ENCODE measurements at places on chromosomes 7 and 10.
A peak's percentile ranks its signal among the peaks of the same experiment; 100 is the strongest.

DNA sequence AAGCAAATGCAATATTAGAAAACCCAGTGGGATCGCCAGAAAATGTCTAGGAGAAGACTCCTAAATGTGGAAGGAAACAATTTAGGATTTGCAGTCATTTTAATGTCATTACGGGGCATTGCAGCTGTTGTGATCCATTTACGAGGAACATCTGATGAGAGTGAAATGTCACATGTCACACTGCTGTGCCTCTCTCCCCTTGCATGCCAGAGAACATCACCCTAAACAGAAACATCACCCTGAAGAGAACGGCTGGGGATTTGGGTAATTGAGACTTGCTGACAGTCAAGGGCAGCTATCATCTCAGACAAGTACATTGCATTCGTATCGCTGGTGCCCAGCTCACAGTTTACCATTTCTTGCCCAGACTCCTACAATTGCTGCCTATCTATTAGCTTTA, 785.7 kb upstream of the POM121L12 start:
- DNase-seq, result no peak

DNA sequence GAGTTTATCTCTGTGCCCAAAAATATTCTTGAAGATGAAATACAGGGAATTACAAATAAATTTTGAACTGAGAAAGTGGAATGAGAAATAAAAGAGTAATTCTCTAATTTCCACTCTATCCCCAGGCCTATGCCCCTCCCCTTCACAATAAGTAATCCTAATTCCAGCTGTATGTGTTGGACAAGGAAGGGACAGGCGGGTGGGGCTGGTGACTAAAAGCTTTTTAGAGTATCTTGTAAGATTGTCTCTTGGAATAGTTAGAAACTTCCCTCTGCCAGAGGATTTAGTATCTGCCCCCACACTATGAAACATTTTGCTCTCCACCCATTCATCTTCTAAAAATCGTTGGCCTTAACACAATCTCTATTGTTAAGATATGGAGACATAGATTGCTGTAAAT, 199.2 kb downstream of the MBL2 start:
- DNase-seq, result no peak

- no peak for DNase-seq
Observed at GRCh38 chr10:83995738-83996331, 143.5 kb upstream of the GHITM start.

- no peak for DNase-seq
Observed at GRCh38 chr7:25622695-25623094, 394.4 kb upstream of the NPVF start.

DNA sequence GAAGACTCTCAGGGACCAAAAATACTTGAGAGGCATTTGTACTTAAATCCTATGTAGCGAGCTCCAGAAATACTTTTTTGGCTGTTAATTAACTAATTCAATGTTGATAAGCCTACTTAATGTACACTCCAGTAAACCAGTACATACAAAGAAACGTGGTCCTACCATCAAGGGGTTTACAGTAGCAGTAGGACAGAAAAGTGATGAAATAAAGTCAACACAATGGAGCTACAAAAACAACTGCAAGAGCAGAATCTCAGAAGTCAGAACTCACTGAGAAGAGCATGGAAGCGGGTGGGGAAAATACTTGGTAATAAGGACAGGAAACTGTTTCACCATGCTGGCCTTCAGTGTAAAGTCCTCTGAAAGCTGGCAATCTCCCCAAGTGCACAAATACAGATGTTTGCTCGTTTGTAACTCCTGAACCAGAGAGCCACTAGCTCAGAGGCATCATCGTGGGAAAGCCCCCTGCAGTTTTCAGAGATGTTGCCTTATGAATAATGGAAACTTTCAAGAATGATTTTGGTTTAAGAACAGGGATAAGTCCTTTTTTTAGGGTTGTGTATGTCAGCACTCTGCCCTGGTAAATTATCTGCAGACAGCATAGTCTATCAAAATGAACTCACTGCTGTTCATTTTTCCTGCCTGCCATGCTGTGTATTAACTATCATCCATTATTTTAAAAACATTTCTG, 233.2 kb downstream of the SORCS1 start:
- no peak for DNase-seq

- DNase-seq, result no peak
Observed at GRCh38 chr10:78359640-78360091, 326.0 kb downstream of the RPS24 start.

DNA sequence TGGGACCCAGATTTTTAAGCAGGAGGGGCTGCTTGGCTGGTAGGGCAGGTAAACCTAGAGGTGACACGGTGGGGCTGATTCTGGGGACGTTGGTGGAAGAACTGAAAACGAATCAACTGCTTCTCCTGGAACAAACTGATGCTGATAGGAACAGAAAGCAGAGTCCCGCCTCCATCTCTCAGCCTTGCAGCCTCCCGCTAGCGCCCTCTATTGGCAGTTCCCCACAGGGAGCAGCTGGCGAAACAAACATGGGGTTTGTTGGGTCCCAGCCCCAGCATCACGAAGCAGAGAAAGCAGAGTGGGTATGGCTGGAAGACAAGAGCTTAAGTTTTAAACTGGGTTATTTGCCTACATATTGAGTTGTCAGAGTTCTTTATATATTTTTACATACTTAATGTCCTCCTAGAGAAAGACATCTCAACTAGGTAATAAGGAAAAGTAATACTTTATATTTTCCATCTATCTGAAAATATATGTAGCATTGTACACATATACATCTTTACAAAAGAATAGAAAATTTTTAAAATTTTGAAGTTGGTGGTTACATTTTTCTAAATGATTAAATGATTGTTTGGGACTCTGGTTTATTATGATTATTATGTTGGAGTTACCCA, 42.3 kb upstream of the FOXI2 start:
- DNase-seq, result no peak

- no peak for DNase-seq
Observed at GRCh38 chr7:132545756-132546155, 30.5 kb downstream of the PLXNA4 start.

DNA sequence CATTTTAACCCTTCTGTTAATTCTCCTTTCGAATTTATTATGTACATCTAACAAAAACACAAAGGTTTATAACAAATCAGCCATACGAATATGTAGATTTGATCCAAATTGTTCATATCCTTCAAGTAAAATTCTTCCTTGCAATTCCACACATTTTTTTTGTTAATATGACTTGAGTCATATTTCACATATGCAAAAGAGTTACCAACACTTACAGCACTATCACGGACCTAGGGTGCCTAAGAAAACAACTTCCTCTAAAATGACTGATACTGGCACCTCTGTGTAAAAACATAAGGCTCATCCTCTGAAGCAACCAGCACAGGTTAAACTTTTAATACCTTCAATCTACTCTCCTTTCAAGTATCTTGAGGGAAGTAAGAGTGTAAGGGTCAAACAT, 451.8 kb downstream of the SEMA3D start:
- no peak for DNase-seq

GRCh38 chr10:28871665-28872064, 194.3 kb downstream of the BAMBI start:
- DNase-seq, result no peak

- DNase-seq, result no peak
Observed at GRCh38 chr7:124152859-124153692, 120.2 kb upstream of the TMEM229A start.

GRCh38 chr7:137146552-137147337, 196.8 kb downstream of the PTN start:
- no peak for DNase-seq

GRCh38 chr7:114663502-114663901, 248.9 kb downstream of the FOXP2 start:
- peak; percentile 6 for DNase-seq

GRCh38 chr10:23343591-23344240, 881 bp downstream of the C10orf67 start:
- DNase-seq, result peak; percentile 12

- DNase-seq, result no peak
Observed at GRCh38 chr7:33369888-33370287, 240.5 kb downstream of the BBS9 start.

GRCh38 chr7:29099896-29100847, 46.2 kb downstream of the CPVL start:
- DNase-seq, result no peak

DNA sequence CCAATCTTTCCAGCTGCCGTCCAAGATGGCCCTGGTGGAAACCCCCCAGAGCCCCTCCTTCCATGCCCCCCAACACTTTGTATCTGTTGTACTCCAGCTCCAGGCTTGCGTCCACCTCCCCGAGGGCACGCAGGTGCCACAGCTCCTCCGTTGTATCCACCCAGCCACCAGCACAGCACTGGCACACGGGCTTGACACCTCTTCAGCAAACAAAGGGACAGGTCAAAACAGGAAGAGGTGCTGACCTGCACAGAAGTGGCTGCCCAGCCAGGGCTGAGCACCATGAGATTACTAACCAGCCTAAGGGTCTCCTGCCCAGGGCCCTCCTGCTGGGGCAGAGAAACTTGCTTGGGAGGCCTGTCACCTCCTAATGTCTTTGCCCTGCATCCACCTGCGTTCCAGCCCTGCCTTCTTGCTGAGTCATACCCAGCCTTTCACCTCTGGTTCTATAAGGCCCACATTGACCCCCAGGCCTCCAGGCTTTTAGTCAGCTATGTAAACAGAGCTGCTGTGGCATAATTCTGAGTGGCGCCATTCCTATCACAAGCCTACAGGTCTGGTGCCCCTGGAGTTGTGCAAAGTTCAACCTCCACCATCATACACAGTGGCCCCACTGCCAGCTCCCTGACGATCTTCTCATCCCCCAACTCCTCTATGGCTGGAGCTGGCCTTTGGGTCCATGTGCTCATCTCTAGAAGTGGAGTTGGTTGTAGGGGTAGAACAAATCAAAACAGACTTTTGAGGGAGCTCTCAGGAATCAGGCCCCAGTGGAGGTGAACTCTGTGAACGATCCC, 20.9 kb downstream of the SLC29A3 start:
- DNase-seq, result no peak

GRCh38 chr7:103915680-103916357, 73.6 kb downstream of the RELN start:
- no peak for DNase-seq

Data from DMS 273 treated with DMSO at 0.1 percent for 48 hours (cell line).